Lower lobe of right lung (tissue), 2 donors: ENCODE measurements at places on chromosomes 13 and 19. TPM values are rescaled to one million over a fixed set of nuclear protein-coding genes. Genes with fewer than 3 reads are reported as not detected.

DNA sequence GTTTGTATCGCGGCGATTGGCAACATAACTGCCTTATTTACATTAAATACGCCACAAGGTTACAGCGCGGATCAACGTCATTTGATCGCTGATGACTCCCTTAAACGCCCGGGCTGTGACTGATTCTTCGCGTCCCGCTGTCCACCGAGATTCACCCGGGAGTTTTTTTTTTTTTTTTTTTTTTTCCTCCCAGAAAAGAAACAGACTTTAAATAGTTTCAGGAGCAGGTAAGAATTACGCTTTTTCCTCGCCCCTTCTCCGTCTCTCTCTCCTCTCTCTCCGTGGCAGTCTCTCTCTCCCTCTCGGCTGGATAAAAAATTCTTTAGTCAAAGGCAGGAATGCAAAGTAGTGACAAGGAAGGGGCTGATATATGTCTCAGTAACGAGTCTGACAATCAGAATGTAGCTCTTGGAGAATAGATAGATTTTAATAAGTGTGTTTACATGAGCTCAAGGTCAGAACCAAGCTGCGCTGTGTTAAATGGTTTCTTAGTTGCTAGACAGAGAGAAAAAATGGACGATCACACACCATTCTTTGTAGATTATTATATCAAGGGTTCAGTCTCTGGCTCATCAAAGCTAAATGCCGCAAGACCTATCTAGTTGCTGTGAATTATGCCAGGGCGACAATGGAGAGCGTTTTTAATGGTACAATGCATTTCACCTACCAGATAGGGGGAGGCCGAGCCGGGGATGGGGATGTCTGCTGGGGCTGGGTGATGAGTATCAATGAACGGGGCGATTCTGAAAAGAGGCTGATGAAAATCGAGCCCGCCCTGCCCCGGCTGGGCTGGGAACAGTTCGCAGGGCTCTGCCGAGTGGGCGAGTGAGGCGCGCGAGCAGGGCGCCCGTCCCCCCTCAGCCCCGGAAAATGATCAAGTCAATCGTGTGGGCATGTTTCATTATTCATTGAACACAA lies 147.2 kb upstream of the ZNF536 start:
- no peak for DNase-seq
- peaks cover 91% of the 10 kb centered on the region for H3K27me3 ChIP-seq
- peaks cover 33% of the 10 kb centered on the region for H3K4me1 ChIP-seq
- peak overlapping the region; percentile 54 for H3K4me3 ChIP-seq
- no peaks in the 10 kb centered on the region for H3K36me3 ChIP-seq

The TRPM4 gene
- 51.6 TPM for total RNA-seq

DNA sequence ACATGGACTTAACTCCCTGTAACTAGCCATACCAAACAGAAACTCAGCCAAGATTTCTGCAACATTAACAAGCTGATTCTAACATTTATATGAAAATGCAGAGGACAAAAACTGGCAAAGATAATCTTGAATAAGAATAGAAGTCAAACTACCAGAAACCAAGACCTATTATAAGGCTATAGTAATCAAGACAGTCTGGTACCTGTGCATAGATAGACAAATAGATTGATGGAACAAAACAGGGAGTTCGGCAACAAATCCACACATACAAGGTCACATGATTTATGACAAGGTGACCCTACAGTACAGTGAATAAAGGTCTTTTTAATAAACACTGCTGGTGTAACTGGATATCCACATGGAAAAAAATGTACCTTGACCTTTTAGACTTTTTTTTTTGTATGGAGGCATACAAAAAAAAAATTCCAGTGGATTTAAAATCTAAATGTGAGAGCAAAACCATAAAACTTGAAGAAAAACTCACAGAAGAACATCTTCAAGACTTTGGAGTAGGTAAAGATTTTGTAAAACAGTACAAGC lies 2.9 kb upstream of the RFC3 start:
- no peak overlapping the region for H3K4me3 ChIP-seq
- H3K27me3 ChIP-seq: no peaks in the 10 kb centered on the region
- H3K36me3 ChIP-seq: no peaks in the 10 kb centered on the region
- peaks cover 18% of the 10 kb centered on the region for H3K4me1 ChIP-seq
- DNase-seq: no peak

GRCh38 chr19:31913103-31913661 lies 432.2 kb upstream of the ZNF507 start:
- no peak for DNase-seq
- no peaks in the 10 kb centered on the region for H3K27me3 ChIP-seq
- H3K36me3 ChIP-seq: no peaks in the 10 kb centered on the region
- H3K4me3 ChIP-seq: no peak overlapping the region
- no peaks in the 10 kb centered on the region for H3K4me1 ChIP-seq

GRCh38 chr13:53105890-53106289 lies 77.3 kb downstream of the OLFM4 start:
- no peaks in the 10 kb centered on the region for H3K27me3 ChIP-seq
- no peaks in the 10 kb centered on the region for H3K36me3 ChIP-seq
- no peak overlapping the region for H3K27ac ChIP-seq
- H3K4me1 ChIP-seq: no peaks in the 10 kb centered on the region
- DNase-seq: no peak

GRCh38 chr13:106355866-106356265 lies 179.6 kb downstream of the EFNB2 start:
- no peak overlapping the region for H3K27ac ChIP-seq
- no peak for DNase-seq
- no peaks in the 10 kb centered on the region for H3K27me3 ChIP-seq
- H3K36me3 ChIP-seq: no peaks in the 10 kb centered on the region

DNA sequence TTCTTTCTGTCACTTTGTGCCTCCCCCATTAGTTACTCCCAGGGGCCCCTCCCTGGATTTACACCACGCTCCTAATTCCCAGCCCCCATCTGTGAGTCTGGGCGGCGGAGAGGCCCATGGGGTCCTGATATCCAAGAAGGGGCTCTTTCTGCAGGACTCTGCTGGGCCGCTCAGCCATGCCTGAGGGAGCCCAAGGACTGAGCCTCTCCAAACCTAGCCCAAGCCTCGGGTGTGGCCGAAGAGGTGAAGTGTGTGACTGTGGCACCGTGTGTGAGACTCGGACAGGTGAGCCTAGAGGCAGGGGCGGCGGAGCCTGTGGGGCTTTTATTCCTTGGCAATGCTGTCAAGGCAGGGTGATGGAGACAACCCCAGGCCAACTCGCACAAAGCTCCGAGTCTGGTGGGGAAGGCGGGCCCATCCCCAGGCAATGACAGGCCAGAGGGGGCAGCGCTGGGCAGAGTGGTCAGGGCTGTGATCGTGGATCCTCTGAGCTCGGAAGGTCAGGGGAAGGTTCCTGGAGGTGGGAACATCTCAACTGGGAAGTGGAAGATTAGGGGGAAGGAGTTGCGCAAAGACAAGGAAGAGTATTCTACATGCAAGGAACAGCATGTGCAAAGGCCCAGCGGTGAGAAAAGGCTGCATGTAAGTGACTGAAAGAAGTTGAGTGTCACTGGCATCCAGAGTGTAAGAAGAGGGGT lies 1.6 kb downstream of the PLEKHG2 start:
- peak overlapping the region; percentile 100 for H3K27ac ChIP-seq
- peak overlapping the region; percentile 97 for H3K4me3 ChIP-seq
- no peak for DNase-seq
- H3K27me3 ChIP-seq: no peaks in the 10 kb centered on the region

The MRPS12 gene
- 25.9 TPM for total RNA-seq

The RASGRP4 gene
- 13.5 TPM for total RNA-seq

DNA sequence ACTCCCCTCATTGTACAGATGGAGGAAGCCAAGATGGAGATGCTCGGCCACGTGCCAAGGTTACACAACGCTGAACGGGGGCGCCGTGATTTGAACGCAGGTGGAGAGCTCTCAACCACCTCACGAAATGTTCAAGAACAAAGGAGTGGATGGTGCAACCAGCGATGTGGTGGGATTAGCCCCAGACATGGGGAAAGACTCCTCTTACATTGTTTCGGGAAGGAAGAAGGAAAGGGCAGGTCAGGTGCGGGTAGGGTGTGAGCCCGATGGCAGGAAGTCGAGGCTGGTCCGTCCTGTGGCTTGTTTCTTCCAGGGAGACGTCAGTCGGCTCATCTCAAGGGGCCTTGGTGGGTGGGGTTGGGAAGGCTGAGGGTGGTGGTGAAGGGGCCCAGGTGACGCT lies 7.1 kb upstream of the KLK14 start:
- H3K36me3 ChIP-seq: no peaks in the 10 kb centered on the region
- no peak overlapping the region for H3K27ac ChIP-seq
- H3K27me3 ChIP-seq: no peaks in the 10 kb centered on the region
- no peaks in the 10 kb centered on the region for H3K4me1 ChIP-seq
- H3K4me3 ChIP-seq: no peak overlapping the region

GRCh38 chr19:12672744-12673143 lies 6.1 kb downstream of the WDR83 start:
- peaks cover 61% of the 10 kb centered on the region for H3K36me3 ChIP-seq
- H3K27me3 ChIP-seq: no peaks in the 10 kb centered on the region
- H3K4me1 ChIP-seq: peaks cover 30% of the 10 kb centered on the region

DNA sequence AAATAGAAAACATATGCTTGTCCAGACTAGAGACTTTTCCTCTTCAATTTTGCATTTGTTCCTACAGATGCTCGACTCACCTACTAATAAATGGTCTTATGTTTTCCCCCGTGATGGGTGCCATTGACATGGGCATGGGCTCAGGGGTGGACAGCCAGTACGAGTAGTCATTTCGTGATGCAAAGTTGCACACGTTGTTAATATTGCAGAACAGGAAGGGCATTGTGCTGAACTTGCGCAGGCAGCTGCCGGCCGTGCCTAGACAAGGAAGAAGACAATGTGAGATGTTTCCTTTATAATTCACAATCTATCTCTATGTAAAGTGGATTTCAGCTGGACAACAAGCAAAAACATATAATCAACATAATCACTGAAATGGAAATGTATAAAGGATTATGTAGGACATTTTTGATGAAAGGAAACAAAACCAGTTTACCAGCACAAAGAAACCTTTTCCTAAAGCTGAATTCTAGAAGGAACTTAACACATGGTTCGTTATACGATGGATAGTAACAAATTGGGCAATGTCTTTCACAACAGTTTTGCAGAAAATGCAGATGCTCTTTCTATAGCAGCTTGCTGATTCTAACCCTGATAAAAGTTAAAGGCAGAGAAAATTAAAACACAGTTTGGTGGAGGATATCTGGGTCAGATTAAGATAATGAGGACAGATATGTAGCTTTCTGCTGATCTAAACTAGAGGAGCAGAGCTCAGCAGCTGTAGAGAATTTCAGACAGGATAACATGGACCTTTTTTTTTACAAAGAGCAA lies 145.7 kb downstream of the COL4A1 start:
- H3K4me1 ChIP-seq: no peaks in the 10 kb centered on the region
- H3K36me3 ChIP-seq: peaks cover 78% of the 10 kb centered on the region
- DNase-seq: peak; percentile 72
- H3K4me3 ChIP-seq: no peak overlapping the region
- peak overlapping the region; percentile 27 for H3K27ac ChIP-seq

DNA sequence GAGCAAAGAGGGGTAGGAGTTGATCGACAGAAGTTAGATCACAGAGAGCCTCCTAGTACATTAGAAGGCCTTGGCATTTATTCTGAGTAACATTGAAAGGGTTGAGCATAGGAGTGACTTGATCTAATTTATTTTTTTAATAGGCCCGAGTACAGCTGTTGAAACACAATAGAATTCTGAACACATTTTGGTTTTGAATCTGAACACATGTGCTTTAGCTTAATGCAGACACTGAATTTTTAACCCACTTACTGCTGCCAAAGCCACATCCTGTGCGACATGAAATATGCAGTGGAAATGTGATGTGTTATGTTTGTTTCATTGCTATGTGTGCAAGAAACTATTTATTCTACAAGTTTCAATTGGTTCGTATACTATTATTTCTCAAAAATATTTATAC lies 1505.9 kb downstream of the PCDH9 start:
- no peak overlapping the region for H3K4me3 ChIP-seq
- no peaks in the 10 kb centered on the region for H3K4me1 ChIP-seq
- H3K36me3 ChIP-seq: no peaks in the 10 kb centered on the region
- DNase-seq: no peak

DNA sequence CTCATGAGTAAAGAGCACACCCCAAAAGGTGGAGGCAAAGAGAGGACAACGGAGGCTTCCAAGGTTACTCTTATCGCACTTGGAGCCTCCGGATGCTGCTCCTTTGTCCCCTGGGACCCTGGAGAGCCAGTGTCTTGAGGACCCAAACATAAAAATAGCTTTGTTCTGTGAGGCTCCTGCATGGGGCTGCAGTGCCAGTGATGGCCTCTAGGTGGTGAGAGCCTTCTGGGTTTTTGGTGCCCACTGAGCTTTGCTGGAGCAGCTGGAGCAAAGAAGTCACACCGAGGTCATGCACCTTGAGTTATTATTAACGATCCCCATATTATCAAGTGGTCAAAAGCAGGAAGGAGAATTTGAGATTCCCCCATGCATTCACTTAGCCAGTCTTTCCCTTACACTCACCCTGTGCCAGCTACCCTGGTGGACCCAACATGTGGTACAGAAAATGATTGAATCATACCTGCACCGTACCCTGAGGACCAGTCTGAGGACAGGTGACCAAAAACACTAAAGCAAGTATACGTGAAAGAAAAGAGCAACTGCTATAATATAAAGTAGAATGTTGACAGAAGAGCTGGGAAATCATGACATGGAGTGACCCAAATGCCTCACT lies 41.5 kb downstream of the ZNF682 start:
- H3K36me3 ChIP-seq: no peaks in the 10 kb centered on the region
- no peak overlapping the region for H3K4me3 ChIP-seq
- no peak for DNase-seq
- no peaks in the 10 kb centered on the region for H3K27me3 ChIP-seq
- H3K27ac ChIP-seq: no peak overlapping the region

DNA sequence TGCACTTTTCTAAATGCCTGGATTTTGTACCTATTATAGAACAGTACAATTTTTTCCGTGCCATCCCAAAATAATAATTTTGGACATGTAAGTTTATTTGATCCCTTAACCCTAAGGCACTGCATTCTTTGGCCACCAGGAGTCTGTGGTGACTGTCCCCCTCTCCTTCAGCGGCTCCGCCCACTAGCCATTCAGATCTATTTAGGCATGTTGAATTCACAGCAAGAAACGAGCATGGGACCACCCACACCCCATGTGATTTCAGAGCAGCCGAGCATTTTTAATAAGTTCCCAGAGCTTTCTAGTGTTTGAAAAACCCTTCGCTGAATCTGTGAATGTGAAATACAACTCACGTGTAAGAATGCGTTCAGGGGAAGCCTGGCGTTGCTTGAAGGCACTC lies 567.5 kb downstream of the MYO16 start:
- no peak for DNase-seq
- no peaks in the 10 kb centered on the region for H3K4me1 ChIP-seq
- H3K36me3 ChIP-seq: no peaks in the 10 kb centered on the region
- no peak overlapping the region for H3K4me3 ChIP-seq
- no peak overlapping the region for H3K27ac ChIP-seq
- no peaks in the 10 kb centered on the region for H3K27me3 ChIP-seq

The COMP gene
- 2.3 TPM for total RNA-seq

DNA sequence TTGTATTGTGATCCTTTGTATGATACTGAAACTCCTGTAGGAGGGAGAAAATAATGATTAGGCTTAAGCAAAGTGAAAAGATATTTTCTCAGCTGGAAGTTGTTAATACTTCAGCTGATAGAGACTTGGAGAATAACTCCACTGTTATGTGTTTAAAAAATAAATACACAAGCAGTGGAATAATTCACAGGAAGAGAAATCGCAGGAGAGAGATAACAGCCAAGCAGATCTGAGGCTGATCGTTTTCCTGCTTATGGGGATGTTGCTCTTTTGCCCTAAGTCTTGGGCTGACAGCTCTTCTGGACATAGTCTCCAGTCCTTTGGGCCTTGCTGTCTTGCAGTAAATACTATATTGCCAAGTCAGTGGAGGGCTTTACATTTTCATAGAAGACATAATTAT lies 93.3 kb downstream of the OLFM4 start:
- no peaks in the 10 kb centered on the region for H3K4me1 ChIP-seq
- DNase-seq: no peak
- H3K4me3 ChIP-seq: no peak overlapping the region
- H3K36me3 ChIP-seq: no peaks in the 10 kb centered on the region
- H3K27ac ChIP-seq: no peak overlapping the region
